Activated CD8-positive, alpha-beta T cell treated with anti-CD3 and anti-CD28 coated beads, Interleukin-2, amount 10 ng/mL, durations not matched to agents 7 days and 5 days (primary cell): ENCODE measurements at places on chromosomes 6 and 20.

DNA sequence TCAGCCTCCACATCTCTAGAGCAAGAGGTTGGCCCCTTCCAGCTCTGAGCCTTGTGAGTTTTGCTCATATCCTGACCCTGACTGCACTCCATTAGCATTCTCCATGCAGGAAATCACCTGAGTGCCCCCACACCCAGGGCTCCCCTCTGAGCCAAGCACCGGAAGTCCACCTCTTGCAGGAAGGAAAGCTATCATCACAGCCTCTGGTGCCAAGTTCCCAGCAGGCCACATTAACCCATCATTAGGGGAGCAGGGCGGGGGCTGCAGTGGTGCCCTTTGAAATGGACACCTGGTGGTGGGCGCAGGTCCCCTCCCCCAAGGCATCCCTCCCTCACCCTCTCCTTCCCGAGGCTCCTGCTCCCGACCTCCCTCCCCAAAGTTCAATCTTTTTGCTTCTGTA lies 16.1 kb downstream of the GRM4 start:
- DNase-seq = no peak
- H3K27me3 ChIP-seq = peaks cover 14% of the 10 kb centered on the region
- H3K4me1 ChIP-seq = no peaks in the 10 kb centered on the region
- no peaks in the 10 kb centered on the region for H3K36me3 ChIP-seq
- no peak overlapping the region for H3K27ac ChIP-seq

DNA sequence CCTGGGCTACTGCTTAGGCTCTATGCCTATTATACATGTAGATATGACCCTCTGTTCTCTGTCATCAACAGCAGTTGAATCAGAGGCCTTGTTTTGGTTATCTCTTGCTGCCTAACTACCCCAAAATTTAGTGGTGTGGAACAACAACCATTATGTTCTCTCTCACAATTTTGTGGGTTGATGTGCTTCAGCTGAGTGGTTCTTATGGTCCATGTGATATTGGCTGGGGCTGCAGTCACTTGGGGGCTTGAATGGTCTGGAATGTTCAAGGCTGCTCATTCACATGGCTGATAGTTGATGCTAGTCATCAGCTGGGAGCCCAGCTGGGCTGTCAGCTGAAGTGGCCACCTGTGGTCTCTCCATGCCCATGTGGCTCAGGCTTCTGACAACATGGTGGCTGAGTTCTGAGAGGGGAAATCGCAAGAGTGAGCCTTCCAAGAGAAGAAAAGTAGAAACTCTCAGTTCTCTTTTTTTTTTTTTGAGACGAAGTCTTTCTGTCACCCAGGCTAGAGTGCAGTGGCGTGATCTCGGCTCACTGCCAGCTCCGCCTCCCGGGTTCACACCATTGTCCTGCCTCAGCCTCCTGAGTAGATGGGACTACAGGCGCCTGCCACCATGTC lies 47.8 kb downstream of the SHLD1 start:
- H3K27ac ChIP-seq = no peak overlapping the region
- H3K27me3 ChIP-seq = no peaks in the 10 kb centered on the region
- H3K36me3 ChIP-seq = no peaks in the 10 kb centered on the region
- no peak for DNase-seq

GRCh38 chr6:100988391-100988984 lies 107.4 kb upstream of the ASCC3 start:
- DNase-seq = no peak
- no peak overlapping the region for H3K27ac ChIP-seq
- H3K27me3 ChIP-seq = peaks cover 2% of the 10 kb centered on the region
- H3K4me1 ChIP-seq = no peaks in the 10 kb centered on the region
- H3K36me3 ChIP-seq = no peaks in the 10 kb centered on the region

DNA sequence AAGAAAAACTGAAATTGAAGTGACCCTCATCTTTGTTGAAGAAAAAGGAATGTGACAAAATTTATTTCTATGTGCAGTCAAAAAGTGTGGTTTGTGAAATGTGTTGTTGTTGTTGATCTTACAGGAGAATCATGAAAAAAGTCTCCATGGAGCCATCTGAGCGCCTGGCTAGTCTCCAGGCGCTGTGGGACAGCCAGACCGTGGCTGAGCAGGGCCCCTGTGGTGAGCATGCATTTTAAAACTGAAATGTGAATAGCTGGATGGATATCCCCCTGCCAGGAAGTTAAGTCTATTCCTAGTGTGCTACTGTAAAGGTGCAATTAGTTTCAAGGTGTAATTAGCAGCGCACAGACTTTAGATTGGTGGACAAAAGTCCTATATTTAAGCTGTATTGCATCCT lies 170.6 kb downstream of the CARMIL1 start:
- no peaks in the 10 kb centered on the region for H3K27me3 ChIP-seq
- DNase-seq = no peak
- no peak overlapping the region for H3K27ac ChIP-seq
- H3K4me1 ChIP-seq = peaks cover 19% of the 10 kb centered on the region

GRCh38 chr6:99138445-99138844 lies 190.7 kb upstream of the FBXL4 start:
- no peaks in the 10 kb centered on the region for H3K4me1 ChIP-seq
- peaks cover 4% of the 10 kb centered on the region for H3K27me3 ChIP-seq
- H3K4me3 ChIP-seq = no peak overlapping the region
- no peak for DNase-seq
- no peak overlapping the region for H3K27ac ChIP-seq

DNA sequence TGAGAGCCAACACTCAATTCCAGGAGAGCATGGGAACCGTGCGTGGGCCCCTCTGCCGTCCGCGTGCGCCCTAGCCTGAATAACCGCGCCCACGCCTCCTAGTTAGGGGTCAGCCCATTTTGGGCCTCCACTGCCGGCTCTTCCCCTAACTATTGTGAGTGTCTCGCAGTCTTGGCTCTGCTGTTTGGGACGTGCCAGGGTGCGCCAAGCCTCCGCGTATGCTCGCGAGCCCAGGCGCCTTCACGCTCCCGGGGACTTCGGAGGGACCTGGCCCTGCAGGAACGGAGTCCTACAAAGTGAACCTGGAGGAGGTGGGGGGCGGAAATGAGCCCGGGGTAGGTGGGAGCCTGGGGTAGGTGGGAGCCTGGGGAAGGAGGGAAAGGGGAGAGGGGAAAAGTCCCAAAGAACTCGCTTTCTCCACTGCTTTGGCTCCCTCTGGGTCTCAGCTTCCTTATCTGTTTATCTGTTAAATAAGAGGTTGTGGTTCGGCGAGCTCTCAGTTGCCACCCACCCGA lies 873 bp upstream of the GCM2 start:
- no peak for DNase-seq
- H3K36me3 ChIP-seq = peaks cover 2% of the 10 kb centered on the region
- peaks cover 65% of the 10 kb centered on the region for H3K27me3 ChIP-seq
- peaks cover 15% of the 10 kb centered on the region for H3K4me1 ChIP-seq
- no peak overlapping the region for H3K27ac ChIP-seq

GRCh38 chr6:130775411-130776012 lies 51.7 kb upstream of the SMLR1 start:
- DNase-seq = no peak
- H3K4me3 ChIP-seq = no peak overlapping the region
- peaks cover 7% of the 10 kb centered on the region for H3K36me3 ChIP-seq

GRCh38 chr6:41737591-41738130 lies 2.3 kb upstream of the TFEB start:
- H3K4me1 ChIP-seq = peaks cover 20% of the 10 kb centered on the region
- DNase-seq = no peak

DNA sequence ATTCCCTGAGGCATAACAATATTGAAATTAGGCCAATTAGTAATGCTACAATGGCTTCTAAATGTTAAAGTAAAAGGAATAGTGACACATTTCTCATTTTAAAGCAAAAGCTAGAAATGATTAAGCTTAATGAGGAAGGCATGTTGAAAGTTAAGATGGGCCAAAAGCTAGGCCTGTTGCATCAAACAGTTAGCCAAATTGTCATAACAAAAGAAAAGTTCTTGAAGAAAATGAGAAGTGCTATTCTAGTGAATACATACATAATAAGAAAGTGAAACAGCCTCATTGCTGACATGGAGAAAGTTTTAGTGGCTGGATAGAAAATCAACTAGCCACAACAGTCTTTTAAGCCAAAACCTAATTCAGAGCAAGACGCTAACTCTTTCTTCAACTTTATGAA lies 12.9 kb downstream of the OR2A4 start:
- H3K27me3 ChIP-seq = peaks cover 12% of the 10 kb centered on the region
- peaks cover 15% of the 10 kb centered on the region for H3K4me1 ChIP-seq

DNA sequence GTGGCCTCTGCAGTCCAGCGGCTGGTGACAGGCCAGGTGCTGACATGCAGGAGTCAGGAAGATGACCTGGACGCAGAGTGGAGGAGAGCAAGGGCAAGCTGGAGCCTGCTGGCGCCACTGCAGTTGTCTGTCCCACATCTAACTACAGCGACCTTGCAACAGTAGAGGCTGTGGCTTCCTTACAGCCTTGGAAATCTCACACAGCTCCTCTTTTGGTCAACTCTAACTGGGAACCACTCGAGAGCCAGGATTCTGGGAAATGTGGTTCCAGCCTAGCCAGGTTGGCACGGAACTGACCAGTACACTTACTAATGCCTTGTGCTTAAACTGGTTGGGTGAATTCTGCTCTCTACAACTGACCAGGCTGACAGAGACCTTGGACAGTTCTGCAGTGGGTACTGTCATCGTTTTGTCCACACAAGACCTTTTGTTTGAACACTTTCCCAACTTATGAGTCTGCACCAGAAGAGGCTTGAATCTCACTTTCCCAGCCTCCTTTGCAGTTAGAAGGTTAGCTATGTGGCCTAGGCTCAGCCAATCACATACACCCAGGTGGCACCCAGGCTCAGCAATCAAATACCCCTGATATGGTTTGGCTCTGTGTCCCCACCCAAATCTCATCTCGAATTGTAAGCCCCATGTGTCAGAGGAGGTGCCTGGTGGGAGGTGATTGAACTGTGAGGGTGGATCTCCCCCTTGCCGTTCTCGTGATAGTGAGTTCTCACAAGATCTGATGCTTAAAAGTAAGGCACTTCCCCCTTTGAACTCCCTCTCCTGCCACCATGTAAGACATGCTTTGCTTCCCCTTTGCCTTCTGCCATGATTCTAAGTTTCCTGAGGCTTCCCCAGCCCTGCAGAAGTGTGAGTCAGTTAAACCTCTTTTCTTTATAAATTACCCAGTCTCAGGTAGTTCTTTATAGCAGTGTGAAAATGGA lies 153.5 kb downstream of the ZMYND8 start:
- peaks cover 12% of the 10 kb centered on the region for H3K4me1 ChIP-seq
- H3K36me3 ChIP-seq = no peaks in the 10 kb centered on the region
- no peak overlapping the region for H3K27ac ChIP-seq
- H3K27me3 ChIP-seq = no peaks in the 10 kb centered on the region

DNA sequence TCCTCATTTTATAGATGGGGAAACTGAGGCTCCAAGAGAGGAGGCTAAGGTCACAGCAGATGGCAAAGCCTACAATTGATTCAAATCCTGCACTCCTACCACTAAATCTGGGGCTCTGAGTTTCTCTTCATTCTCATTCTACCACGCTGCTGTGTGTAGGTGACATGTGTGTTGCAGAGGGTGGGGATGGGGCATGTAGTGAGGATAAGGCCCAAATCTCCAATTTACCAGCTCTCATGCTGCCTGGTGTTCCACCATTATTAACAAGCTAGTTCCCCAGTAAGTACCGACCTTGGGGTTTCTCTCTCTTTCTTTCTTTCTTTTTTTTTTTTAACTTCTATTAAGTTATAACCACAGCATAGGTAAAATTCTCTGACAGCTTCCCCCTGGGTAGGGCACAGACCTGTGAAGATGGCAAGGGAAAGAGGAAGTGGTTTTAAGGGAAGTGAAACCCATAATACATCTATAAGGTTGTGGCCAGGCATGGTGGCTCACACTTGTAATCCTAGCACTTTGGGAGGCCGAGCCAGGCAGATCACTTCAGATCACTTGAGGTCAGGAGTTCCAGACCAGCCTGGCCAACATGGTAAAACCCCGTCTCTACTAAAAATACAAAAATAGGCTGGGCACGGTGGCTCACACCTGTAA lies 13.0 kb upstream of the MATN4 start:
- peak; percentile 49 for DNase-seq
- H3K27me3 ChIP-seq = peaks cover 8% of the 10 kb centered on the region
- no peaks in the 10 kb centered on the region for H3K36me3 ChIP-seq

DNA sequence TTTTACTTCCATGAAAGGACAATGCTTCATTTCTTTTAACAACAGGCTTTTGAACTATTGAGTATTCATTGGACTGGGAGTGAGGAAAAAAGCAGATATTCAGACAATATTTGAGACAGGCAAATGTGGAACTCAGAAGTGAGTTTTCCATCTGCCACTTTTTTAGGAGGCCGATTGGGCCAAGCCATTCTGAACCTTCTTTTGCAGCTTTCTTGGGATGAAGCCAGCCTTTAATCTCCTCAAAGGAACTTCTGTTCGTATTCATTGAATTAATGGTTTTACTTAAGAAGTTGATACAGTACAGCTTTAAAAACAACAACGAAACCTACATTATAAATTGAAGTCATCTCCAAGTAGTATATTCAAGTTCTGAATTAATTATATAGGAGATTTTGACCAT lies 187.1 kb upstream of the RNF217 start:
- no peak overlapping the region for H3K27ac ChIP-seq
- H3K4me1 ChIP-seq = no peaks in the 10 kb centered on the region
- H3K36me3 ChIP-seq = no peaks in the 10 kb centered on the region
- no peaks in the 10 kb centered on the region for H3K27me3 ChIP-seq
- no peak for DNase-seq
- H3K4me3 ChIP-seq = no peak overlapping the region
